Left cardiac atrium (tissue), 4 donors: ENCODE measurements at places on chromosomes 12 and 14.

- DNase-seq, result no peak
Measured at GRCh38 chr12:3511760-3512159, 20.8 kb downstream of the PRMT8 start.

- no peak for DNase-seq
Measured at GRCh38 chr14:67569011-67569650, 30.9 kb downstream of the PIGH start.

GRCh38 chr12:101027200-101027599 lies 182.8 kb downstream of the SLC5A8 start:
- no peak for DNase-seq

DNA sequence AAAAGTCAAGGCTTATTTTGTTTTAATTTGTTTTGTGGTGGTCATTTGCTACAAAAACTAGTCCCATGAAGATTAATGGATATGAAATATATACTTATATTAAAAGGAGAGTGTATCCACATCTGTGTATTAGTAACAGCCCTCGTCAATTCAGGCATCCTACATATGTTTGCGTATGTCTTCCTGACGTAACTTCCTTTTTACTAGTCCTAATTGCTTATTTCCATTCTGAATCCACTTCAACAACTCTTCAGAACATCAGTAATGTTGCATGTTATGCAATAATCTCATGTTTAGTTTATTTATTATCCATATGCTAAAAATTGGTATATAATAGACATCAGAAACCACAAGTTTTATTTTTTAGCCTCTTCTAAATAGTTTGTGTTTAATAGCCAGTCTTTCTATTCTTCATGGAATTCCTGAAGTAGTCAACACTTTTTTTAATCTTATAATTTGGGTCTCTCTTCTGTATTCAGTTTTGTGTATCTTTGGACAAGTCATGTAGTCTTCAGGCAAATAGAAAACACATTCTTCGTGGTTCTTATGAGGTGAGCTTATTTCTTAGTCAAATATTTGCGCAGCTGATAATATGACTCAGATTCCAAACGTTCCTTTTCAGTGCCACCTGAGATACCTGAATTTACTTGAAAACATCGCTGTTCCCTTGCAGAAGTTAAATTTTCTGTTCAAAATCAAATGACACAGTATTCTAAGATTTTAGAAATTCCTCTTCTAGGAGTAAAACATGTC lies 268.6 kb downstream of the CCDC59 start:
- no peak for DNase-seq

GRCh38 chr12:108296945-108297344 lies 42.2 kb downstream of the CMKLR1 start:
- DNase-seq, result no peak

- DNase-seq, result no peak
Measured at GRCh38 chr14:67679006-67679405, 4.6 kb upstream of the VTI1B start.

GRCh38 chr12:121822393-121823100 lies 18.7 kb downstream of the SETD1B start:
- DNase-seq, result no peak

- DNase-seq, result no peak
Measured at GRCh38 chr14:68293404-68293803, 473.8 kb downstream of the RAD51B start.

GRCh38 chr12:106302401-106303201 lies at the start of gene TCP11L2:
Gene TCP11L2, plus strand, starts transcription at chr12:106302733. Its CDS starts 8,343 bp downstream, at chr12:106311076.
- DNase-seq, result peak; percentile 90

GRCh38 chr14:28297559-28297958 lies 469.0 kb upstream of the FOXG1 start:
- DNase-seq, result no peak

GRCh38 chr14:92513966-92514843 lies 624 bp downstream of the RIN3 start:
- DNase-seq, result no peak

DNA sequence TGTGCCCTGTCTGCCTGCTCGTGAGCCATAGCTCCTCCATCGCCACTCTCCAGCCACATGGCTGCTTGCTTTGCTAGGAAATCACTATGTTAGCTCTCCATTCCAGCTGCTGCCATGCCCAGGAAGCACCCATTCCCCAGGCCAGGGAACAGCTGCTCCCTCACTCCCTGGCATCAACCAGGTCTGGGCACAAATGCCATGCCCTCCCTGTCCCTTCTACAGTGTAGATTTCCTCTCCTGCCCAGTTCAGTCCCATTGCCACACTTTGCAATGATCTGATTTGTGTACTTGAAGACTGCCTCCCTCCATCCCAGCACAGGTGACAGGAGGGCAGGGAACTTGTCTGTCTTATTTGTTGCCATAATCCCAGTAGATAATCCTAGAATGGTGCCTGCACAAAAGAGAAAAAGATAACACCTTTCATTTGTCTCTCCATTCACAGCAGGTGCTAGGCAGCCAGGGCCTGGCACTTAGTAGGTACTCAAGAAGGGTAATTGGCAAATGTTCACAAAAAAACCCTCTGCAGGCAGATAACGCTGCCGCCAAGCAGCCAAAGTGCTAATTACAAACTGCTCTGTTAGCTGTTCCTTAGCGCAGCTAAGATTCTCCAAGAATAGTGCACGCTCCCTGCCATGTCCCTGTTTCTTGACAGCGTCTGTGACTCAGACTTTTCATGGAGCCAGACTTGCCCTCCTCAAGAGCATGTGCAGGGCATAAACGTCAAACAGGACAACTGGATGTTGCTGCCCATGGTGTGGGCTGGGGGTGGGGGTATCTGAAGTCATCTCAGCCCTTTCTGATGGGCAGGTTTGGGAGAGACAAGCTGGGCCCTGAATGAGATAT lies 69.1 kb downstream of the ARL6IP4 start:
- DNase-seq, result no peak

DNA sequence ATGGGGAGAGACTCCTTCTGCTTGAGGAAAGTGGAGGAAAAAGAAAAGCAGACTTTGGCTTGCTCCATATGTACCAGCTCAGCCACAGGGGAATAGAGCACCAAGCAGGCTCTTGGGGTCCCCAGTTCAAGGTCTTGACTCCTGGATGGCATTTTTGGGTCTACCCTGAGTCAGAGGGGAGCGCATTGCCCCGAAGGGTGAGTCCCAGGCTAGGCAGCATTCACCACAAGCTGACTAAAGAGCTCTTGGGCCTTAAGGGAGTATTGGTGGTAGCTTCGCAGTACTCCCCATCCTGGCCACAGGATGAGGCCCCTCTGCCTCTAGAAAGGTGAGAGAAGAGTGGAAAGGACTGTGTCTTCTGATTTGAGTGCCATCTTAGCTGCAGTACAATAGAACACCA lies 19.8 kb upstream of the UNC79 start:
- no peak for DNase-seq
